Uterine smooth muscle cell (primary cell): ENCODE measurements at places on chromosomes 12 and 14. TPM values are rescaled to one million over a fixed set of nuclear protein-coding genes. Genes with fewer than 3 reads are reported as not detected.

SIX6 gene
- total RNA-seq: not detected in 2 replicates

PAH gene
- under 0.01 TPM in 1 of 2 replicates, not detected in the other for total RNA-seq

SART3 gene
- total RNA-seq: 75.6 and 78.4 TPM in 2 replicates

FOXG1 gene
- total RNA-seq: under 0.01 TPM in 1 of 2 replicates, not detected in the other

CLBA1 gene
- 8.0 and 16.7 TPM in 2 replicates for total RNA-seq

PTHLH gene
- 0.33 and 0.62 TPM in 2 replicates for total RNA-seq

CMKLR1 gene
- total RNA-seq: not detected in 2 replicates
